ENCODE measurements at places on chromosomes 6 and 20.

- DNase-seq: no peak
Measured at GRCh38 chr6:35663447-35664235, 25.1 kb downstream of the FKBP5 start.

- DNase-seq: peak; percentile 55
Measured at GRCh38 chr6:142846459-142846831, 98.5 kb downstream of the HIVEP2 start.

DNA sequence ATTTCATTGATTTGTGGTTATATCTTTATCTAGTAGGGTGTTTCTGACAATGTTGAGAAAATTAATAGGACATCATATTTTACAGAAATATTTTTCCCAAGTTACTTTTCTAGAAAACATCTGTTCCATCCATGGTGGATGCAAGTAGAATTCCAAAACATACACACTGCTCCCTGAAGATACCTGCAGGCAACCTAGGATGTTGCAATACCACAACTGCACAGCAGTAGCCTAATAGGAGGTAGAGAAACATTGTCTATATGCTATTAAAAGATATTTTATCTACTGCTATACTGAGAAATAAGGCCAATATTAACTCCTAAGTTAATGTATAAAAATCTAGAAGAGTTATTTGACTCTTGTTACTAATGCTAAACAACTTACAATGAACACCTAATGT lies 6.8 kb downstream of the ILRUN start:
- no peak for DNase-seq

DNA sequence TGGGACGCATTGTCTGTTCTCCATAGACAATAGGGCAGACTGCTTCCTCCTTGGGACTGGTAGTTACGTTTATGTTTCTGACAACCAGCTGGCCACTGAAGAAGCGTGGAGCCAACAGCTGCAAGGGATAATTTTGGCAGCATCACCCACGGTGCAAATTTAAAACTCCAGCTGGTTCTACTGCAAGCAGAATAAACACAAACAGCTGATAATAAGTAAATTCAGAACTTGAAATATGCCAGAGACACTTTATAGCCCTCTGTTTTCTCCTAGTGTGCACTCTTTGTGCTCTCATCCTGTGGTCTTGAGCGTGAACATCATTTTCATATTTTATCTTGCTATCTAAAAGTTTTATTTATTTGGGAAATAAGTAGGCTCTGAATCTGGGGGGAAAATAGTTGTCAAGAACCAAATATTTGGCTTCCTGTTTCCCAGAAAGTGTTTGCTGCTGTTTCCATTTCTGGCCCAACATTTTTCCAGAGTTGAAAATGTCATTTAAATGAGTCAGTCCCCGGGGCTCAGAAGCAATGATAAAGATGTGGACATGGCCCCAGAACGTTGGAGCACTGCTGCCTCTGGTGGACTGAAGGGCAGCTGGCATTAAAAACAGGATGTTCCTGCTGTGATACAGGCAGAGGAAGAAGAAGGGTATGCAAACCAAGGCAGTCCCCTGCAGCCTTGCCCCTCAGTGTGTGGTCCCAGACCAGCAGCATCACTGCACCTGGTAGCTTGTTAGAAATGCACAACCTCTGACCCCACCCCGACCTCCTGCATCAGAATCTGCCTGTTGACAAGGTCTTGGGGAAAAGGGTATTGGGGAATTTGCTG lies 12.5 kb upstream of the THBD start:
- DNase-seq: peak; percentile 65

DNA sequence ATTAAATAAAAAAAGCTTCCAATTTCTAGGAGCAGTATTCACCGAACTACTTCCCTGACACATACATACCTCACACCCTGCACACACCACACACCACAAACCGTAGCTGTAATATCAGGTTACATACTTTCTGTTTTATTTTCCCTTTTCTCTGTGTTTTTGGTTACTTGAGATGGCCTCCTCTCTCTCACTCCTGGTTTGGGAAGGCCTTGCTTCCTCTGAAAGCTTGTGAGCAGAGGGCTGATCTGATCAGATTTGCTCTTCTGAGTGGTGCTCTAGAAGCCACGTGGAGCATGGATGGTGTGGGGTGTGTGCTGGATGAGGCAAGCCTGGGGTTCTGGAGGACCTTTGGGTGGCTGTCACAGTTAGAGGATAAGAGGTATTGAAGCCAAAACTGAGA lies 20.9 kb downstream of the UTRN start:
- no peak for DNase-seq

Measured in GM04503 (cell line).